Right forelimb (tissue), 1 donor: ENCODE measurements at places on chromosomes 3 and 15.

GRCh38 chr3:170531054-170531453, 54.8 kb downstream of the SLC7A14 start:
- DNase-seq: no peak

- peak; percentile 53 for DNase-seq
Measured at GRCh38 chr3:111998636-111999483, at the start of gene TAGLN3. TSS of gene TAGLN3 (plus strand) at chr3:111998922. CDS start at chr3:111999423, 501 bp downstream.

DNA sequence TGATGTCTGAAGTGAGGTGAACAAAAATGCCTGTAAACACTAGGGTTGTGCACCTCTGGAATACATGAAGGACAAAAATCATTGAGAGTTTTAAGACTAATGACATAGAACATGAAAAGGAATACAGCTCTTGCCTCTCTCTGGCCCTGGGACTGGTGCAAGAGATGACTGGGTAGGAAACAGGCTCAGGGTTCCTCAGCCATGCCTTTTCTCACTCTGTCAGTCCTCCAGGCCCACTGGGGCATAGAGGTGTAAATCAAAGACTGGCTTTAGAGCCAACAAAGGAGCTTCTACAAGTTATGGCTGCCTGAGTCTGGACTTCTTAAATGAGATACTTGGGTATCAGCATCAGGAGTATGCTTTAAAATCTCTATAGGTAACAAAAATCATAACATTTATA, 554.7 kb upstream of the KCNMB2 start:
- DNase-seq: no peak

- no peak for DNase-seq
Measured at GRCh38 chr3:32438596-32439344, 47.1 kb downstream of the CMTM7 start.

- no peak for DNase-seq
Measured at GRCh38 chr15:63503739-63504246, 600 bp upstream of the USP3 start.

DNA sequence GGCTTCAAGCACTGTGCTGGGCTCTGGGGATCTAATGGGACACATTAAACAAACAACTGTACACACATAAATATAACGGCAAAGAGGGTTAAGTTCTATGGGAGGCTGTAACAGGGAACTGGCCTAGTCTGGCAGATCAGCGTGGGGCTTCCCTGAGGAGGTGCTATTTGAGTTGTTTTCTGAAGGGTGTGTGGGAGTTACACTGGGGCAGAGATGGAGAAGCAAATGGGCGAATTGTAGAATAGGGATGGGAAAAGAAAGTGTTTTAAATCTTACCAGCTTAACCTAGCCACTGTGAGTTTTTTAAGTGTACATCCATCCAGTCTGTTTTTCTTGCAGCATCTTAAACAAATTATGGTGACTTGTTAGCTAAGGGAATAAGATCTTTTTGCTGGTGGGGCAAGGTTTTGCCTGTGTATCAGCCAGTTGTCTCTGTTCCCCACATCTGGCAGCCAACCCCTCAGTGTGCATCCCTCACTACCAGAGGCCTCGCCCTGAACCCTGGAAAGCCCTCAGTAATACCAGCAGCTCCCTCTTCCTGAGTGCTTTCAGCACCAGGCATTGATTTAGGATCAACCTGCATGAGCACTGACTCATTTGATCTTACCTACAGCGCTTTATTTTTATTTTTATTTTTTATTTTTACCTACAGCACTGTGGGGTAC, 10.9 kb upstream of the IL16 start:
- DNase-seq: no peak

DNA sequence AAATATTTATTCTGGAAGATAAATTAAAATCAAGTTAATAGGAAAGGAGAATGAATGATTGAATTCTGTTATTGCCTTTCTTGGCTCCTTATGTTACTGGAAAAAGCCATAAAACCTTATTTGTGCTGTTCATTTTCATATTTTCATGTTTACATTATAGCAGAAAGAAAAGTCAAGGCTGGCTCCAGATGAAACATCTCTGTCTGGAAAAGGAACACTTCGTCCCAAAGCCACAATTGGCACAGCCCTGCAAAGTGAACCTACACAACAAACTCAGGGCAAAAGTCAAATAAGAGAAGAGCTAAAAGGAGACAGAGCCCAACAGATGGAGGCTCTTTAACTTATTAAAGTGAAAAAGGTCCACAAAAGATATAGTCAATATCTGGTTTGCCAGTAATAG, 73.4 kb downstream of the GTPBP8 start:
- DNase-seq: no peak

- DNase-seq: no peak
Measured at GRCh38 chr3:64909011-64909410, 221.2 kb upstream of the ADAMTS9 start.

GRCh38 chr3:144810160-144810559, 838.5 kb downstream of the DIPK2A start:
- no peak for DNase-seq

- no peak for DNase-seq
Measured at GRCh38 chr3:178950676-178951075, 120.9 kb downstream of the ZMAT3 start.

- DNase-seq: no peak
Measured at GRCh38 chr3:65398953-65399352, 639.8 kb downstream of the MAGI1 start.

DNA sequence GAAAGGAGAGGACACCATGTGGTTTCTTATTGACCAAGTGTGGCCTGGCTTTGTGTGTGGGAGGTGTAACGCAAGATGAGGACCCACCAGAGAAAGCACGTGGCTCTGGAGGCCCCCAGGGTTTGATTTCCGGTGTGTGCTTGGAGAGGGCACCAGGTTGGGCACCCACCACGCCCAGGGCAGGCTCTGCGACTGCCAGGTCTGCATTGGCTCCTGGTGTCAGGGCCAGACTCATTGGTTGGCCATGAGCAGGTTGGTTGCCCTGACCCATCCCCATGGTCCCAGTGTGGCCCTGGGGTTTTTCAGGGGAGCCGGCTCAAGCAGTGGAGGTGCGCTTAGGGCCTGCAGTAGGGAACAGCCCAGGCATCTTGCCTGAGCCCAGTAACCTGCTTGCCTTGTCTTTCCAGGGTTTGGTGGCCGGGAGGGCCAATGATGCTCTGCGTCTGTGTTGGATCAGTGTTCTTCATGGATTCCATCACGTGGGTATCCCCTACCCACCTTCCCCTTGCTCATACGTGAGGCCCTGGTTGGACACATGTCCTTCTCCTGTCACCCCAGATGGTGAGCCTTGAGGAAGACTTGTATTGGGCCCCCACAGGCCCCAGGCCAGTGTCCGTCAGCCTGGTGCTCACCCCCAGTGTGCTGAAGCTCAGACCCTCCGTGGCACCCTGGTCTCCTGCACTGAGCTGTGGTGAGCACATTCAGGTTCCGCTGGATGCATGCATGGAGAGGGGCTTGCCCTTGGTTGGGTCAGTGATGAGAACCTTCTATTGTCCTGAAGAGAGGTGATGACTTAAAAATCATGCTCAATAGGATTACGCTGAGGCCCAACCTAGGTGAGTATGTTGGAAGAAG, 193.9 kb downstream of the UBE3A start:
- DNase-seq: peak; percentile 35

- DNase-seq: no peak
Measured at GRCh38 chr3:100869787-100870186, 123.4 kb downstream of the ABI3BP start.

DNA sequence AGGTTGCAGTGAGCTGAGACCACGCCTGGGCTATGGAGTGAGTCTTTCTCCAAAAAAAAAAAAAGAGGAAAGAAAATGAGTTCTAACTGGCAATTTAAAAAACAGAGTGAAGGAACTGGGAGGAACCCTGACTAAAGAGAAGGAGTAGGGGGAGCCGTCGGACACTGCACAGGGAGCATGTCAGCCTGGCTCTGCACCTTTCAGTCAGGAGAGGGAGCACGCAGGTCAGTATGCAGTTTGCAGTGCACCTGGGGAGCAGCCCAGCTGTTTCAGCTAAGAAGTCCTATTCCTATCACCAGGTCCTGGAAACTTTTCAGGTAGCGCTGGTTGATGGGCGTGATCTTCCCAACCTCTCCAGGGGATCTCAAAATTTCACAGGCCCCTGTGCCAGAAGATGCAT, 14.9 kb upstream of the ZXDC start:
- DNase-seq: no peak

DNA sequence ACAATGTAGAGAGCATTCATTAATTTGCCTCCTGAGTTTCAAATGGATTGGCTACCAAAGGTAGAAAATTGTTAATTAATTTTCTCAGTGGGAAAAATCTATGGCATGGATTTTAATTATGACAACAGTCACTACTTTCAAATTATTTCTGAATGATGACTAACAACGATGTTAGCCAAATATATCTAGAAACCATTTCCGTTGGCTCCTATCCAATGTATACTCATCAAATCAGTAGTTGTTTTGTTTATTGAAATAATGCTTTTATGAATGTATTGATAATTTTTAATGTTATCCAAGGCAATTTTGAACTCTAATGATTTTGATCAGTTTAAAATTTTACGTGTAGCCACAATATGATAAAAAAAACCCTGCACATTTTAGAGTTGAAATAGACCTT, 333.4 kb downstream of the NAALADL2 start:
- no peak for DNase-seq

DNA sequence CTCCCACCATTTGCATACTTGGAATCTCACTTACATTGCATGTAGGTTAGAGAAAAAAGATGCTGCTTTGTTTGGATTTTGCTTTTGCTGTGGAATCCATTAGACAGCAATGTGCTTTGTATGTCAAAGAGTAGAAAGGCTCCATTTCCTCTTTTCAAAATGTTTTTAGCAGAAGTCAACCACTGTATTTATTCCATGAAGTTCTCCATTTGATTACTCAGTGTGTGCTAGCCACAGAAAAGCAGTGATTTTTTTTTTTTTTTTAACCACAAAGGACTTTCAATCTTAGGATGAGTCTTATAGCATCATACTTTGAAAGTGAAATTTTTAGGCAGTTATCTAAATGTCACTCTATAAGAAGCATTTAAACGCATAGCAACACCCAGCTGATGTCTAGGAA, 285.0 kb upstream of the ADAMTS9 start:
- no peak for DNase-seq

GRCh38 chr3:18223571-18223970, 201.6 kb downstream of the SATB1 start:
- DNase-seq: no peak

DNA sequence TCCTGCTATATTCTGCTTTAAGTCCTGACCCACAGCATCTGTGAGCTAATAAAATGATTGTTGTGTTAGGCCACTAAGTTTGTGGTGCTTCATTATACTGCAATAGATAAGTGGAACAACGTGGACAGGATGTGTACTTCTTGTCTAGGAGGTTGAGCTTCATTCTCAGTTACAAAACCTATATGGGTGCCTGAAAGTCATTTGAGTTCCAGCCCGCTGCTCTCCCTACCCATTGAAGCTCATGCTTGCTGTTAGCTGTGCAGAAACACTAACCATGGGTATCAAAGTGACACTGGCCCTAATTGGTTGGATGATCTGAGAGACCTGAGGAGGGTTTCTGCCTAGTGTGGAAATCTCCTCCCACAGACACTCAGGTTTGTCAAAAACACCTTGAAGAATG, 357.2 kb downstream of the PDCD6IP start:
- DNase-seq: no peak

DNA sequence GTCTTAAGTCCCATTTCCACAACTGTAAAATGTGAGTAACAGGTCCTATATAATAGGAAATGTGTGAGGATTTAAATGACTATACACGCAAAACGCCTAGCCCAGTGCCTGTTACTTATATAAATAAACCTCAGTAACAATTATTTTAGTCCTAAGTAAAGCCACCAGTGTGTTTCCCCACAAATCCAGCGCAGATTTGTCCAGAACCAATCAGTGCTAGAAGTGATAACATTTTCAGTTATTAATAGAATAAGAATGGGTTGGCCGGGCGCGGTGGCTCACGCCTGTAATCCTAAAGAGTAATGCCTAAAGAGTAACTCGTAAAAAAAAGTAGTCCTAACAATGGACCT, 561 bp downstream of the RPAP1 start:
- DNase-seq: no peak

DNA sequence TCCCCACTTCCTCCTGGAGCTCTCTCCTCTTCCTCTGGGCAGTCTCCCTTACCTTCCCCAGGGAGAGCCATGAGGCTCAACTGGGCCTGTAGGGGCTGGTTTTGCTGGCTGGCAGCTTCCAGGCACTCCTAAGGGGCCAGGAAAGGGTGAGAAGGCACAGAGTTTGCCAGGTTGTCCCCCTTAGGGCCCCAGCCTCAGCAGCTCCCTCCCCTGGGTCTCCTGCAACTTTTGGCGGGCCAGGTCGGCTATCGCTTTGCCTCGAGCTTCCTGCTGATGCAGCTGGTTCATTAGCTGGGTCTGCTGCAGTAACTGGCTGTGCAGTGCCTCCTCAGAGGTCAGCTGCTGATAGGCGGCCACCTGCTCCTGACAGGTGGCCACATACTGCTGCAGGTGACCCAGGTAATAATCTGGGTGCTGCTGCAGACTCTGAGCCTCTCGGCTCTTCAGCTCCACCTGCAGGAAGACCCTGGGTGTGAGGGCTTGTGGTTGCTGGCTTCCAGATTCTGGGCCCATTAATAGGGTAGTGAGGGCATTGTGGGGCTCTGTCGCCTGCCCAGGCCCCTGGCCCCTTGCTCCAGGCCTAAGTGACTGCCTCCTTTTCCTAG, 29.7 kb upstream of the OR4F6 start:
- DNase-seq: no peak

- DNase-seq: peak; percentile 74
Measured at GRCh38 chr15:101063891-101064794, 145.0 kb downstream of the LRRK1 start.

DNA sequence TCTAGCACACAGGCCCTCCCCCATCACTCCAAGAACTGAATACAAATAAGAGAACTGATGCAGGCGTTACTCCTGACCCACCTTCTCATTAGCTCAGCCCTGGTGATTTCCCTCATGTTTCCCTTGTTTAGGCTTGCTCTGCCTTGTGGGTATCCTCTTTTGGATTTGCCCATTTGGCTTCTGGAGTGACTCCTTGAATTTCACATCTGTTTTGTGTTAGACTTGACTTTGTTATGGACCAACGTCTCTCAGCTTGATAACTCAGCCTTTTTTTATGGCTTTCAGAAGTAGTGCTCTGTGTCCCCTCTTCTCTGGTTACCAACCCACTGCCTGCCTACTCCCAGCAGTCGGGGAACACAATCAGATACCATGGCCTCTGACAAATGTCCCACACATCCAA, 11.3 kb upstream of the TMOD3 start:
- DNase-seq: no peak

- DNase-seq: peak; percentile 51
Measured at GRCh38 chr15:85582131-85583079, 202.0 kb downstream of the AKAP13 start.

GRCh38 chr3:37050282-37050681, 57.0 kb downstream of the MLH1 start:
- DNase-seq: peak; percentile 74

GRCh38 chr15:53414167-53414566, 345.3 kb downstream of the WDR72 start:
- DNase-seq: no peak

GRCh38 chr3:182220013-182220412, 508.3 kb downstream of the SOX2 start:
- no peak for DNase-seq
